ENCODE measurements at places on chromosomes 7 and 10.

GRCh38 chr7:14598978-14599377 is 303.6 kb downstream of the DGKB start:
- no peak for DNase-seq

DNA sequence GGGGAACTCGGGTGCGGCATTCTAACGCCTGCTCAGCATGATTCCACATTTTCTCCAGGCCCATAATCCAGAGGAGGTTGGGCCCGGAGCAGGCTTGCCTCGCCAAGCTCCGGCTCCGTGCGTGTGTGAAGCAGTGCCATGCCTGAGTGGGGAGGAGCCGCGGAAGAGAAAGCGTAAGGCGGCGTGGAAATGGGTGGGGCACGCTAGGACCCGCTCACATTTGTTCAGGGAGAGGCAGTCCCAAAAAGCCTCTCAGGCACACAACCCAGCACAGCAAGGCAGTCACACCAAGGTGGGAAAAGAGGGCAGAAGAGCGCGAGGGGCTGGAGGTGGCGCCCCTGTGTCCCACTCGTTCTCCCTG is 695 bp upstream of the VDAC2 start:
- DNase-seq, result peak; percentile 70

- DNase-seq, result no peak
These were observed 130.3 kb downstream of the ST7 start for GRCh38 chr7:117083648-117084047.

DNA sequence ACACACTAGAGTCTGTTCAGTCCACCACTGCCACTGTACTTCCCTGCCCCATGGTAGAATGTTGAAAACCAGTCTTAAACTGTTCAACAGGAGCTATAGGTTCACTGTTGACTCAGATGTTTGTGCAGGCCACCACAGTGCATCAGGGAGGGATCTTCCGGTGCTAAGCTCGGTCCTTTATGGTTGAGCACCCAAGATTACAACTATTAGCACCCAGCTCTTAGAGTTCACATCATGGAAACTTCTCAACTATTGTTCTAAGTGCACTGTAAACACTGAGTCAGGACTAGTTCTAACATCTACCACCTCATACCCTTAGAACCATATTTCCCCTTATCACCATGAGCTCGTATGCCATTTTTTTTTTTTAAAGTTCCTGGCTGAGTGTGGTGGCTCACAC is 97.1 kb upstream of the MXI1 start:
- no peak for DNase-seq

GRCh38 chr7:39827571-39827970 is 122.5 kb upstream of the CDK13 start:
- DNase-seq, result no peak

DNA sequence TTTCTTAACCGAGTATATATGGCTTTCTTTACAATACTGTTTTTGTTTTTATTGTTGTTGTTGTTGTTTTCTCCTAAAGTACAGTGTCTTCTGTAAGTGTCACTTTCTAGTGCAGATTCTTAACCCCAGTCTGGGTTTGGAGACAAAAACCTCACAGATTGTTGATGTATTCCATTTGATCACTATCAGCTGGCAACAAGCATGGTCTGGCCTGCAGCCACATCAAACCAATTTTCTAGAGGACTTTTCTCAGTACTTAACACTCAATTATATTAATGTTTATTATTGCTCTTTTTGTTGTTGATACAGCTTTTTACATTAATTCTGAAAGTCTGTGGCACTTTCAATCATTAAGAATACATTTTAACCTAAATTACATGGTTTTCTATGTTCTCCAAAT is 17.1 kb downstream of the LRRN3 start:
- DNase-seq, result no peak

DNA sequence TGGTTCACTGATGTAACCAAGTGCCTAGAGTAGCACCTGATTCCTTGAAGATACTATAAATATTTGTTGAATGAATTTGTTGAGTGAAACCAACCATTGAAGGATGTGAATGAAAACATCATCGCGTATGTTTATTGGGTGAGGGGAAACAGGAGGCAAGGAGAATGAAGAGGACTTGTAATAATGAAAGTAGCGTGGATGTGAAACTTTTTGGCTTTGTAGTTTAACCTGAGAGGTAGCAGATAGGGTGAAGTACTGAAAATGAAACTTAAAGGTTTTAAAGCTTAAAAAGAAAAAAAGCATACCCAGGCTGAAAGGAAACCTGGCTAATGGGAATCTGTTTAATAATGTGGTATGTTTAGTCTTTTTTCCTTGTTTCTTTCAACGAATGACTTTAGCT is 5.2 kb downstream of the CCNY start:
- no peak for DNase-seq

GRCh38 chr7:148505645-148506375 is 84.8 kb upstream of the C7orf33 start:
- no peak for DNase-seq

- DNase-seq, result peak; percentile 25
These were observed 61.7 kb downstream of the PALD1 start for GRCh38 chr10:70540089-70540788.

- DNase-seq, result no peak
These were observed 572.0 kb downstream of the GRID1 start for GRCh38 chr10:85794553-85794952.

DNA sequence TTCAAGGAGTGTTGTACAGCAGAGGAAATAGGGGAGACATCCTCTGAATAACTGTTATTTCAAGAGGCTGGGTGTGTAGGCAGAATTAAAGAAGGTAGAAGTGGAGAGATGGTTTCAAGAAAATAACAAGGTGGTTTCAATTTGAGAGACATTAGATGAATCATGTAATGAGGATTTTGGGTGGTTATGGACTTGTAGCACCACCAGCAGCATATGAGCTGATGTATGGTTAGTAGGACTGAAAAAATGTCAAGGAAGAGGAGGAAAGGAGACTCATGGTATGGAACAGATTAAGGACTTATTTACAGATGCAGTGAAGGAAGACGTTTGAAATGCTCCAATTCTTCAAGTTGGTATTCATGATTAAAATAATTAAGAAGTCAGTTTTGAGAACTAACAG is 166.2 kb downstream of the EXOC4 start:
- no peak for DNase-seq

- DNase-seq, result no peak
These were observed 448.1 kb downstream of the GALNT17 start for GRCh38 chr7:71580027-71580426.

DNA sequence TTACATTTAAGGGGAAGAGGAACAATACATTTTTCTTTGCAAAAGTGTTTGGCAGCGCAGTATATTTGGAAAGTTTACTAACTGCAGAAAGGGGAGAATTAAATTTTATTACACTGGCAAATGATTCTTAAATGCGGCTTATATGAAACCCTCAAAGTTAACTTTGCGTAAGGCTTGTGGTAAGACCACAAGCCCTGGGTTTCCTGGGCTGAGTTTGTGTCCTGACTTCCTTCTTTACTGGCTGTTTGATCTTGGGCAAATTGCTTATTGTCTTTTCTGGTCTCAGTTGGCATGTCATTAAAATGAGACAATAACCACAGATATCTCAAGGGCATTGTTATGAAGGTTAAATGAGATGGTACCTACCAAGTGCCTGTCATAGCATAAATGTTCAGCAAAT is 106.8 kb downstream of the GLRX3 start:
- DNase-seq, result no peak

DNA sequence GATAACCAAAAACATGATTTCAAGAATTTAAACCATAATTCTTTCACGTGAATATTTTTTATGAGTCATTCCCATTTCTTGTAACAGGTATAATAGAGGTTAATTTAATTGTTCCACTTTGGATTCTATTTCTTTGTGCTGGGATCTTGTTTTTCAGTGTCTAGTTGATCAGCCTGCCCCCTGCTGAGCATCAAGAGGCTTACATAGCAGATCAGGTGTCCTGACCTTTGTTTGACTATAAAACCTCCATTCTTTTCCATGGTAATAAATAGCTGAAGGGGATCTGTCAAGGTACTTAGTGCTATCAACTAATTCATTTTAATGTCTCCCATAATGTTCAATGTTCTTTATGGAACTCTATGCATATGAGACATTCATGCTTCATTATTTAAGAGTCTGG is 4.9 kb downstream of the COL17A1 start:
- DNase-seq, result no peak

DNA sequence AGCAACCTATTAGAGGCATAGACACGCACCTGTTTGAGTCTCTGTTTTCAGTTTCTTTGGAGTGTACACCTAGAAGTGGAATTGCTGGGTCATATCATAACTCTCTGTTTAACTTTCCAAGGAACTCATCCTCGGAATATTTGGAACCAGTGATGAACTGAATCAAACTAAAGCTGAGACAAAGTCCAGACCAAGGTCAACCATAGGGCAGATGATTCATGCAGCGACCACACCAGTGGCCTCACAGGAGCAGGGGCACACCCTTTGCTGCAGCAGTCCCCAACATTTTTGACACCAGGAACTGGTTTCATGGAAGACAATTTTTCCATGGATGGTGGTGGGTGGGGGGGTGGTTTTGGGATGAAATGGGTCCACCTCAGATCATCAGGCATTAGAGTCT is 4.9 kb upstream of the OPTN start:
- DNase-seq, result no peak

DNA sequence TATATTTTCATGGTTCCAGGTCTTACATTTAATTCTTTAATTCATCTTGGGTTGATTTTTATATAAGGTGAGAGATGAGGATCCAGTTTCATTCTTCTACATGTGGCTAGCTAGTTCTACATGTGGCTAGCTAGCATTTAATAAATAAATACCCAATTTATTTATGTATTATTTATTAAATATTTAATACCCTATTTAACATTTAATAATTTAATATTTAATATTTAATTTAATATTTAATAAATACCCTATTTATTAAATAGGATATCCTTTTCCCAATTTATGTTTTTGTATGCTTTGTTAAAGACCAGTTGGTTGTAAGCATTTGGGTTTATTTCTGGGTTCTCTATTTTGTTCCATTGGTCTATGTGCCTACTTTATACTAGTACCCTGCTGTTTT is 111.0 kb upstream of the PCLO start:
- no peak for DNase-seq

GRCh38 chr7:133674079-133674763 is 421.3 kb downstream of the EXOC4 start:
- DNase-seq, result no peak

GRCh38 chr10:87575851-87576250 is 71.2 kb downstream of the MINPP1 start:
- no peak for DNase-seq

GRCh38 chr10:81444242-81444929 is 430.6 kb upstream of the NRG3 start:
- no peak for DNase-seq

GRCh38 chr7:17668122-17668521 is 272.2 kb downstream of the SNX13 start:
- no peak for DNase-seq

DNA sequence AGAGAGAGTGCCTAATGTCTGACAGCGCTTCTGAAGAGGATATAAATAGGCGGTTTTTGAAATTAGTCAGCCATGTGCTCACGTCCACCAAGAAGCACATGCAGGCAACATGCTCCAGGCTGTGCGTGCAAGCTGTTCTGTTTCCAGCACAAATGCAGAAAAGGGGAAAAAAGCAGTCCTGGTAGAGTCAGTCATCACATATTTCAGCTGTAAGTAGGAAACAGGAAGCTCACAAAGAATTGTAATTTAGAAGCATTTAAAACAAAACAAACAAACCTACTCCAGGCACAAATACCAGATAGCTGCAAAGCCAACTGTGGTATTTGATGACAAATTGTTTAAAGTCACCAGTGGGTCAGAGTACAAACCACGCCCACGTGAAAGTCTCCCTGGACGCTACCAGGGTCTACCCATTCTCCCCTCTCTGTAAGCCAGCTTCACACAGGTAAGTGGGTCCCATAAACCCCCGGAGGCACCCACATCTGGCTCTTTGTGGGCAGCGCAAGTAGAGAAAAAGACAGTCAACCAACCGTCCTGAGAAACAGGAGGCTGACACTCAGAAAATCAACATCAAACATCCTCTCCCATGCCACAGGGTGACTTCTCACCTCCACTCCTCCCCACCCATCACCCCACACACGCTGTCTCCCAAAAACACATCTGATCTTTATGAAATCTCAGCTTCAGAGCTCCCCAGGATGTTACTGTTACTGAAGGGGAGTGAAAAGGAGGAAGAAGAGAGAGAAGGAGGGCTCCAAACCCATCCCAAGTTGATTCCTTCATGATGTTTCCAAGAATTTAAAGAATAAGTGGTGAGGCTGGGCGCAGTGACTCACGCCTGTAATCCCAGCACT is 186.4 kb downstream of the FAM107B start:
- peak; percentile 46 for DNase-seq

DNA sequence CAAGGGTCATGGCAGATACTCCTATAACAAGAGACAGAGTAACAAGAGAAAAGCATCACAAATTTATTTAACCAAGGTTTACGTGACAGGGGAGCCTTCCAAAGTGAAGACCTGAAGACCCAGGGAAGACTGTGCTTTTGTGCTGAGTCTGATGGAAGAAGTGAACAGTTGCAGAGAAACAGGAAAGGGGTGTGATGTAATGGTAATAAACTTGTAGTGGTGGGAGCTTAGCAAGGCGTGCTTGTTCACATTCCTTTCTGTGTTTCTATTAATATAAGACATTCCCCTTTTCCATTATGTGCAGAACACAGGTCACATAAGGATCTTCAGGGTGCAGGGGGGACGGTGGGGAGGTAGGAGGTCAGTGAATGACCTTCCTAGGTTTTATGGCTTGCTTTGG is 25.5 kb upstream of the C10orf67 start:
- no peak for DNase-seq

GRCh38 chr10:121942749-121943416 is 15.1 kb upstream of the ATE1 start:
- no peak for DNase-seq

DNA sequence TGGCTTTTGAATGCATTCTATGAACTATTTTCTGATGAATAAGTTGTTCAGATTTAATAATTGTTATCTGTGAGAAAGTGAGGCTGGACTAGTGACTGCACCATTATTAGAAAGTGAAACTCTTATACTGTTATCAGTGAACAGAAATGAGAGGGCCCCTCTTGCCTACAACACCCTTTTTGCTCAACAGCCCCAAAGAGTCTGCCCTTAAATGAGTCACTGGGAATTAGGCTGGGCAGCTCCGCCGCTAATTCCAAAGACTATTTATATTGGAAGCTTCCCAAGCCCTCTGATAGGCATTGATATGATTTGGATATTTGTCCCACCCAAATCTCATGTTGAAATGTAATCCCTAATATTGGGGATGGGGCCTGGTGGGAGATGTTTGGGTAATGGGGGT is 7.0 kb upstream of the CYP2C18 start:
- DNase-seq, result no peak

GRCh38 chr10:105769248-105770184 is 1128.4 kb downstream of the SORCS3 start:
- no peak for DNase-seq

- DNase-seq, result no peak
These were observed 11.0 kb upstream of the TRA2A start for GRCh38 chr7:23542752-23543151.

- DNase-seq, result no peak
These were observed 39.7 kb downstream of the CDC14C start for GRCh38 chr7:48964074-48964473.

GRCh38 chr10:125127986-125128385 is 32.4 kb downstream of the CTBP2 start:
- DNase-seq, result no peak

GRCh38 chr10:79082631-79083596 is 14.1 kb downstream of the ZMIZ1 start:
- DNase-seq, result no peak

GRCh38 chr7:85011127-85011526 is 175.7 kb downstream of the SEMA3D start:
- DNase-seq, result no peak

Measured in stimulated activated CD4-positive, alpha-beta T cell treated with anti-CD3 and anti-CD28 coated beads, Interleukin-12 subunit alpha, Interleukin-12 subunit beta, amount 100 ng/mL, for 4 hours (primary cell).